ENCODE measurements at places on chromosomes 4 and X.

GRCh38 chr4:10200869-10201268 is 84.3 kb upstream of the WDR1 start:
- DNase-seq, result no peak

GRCh38 chrX:29661290-29661689 is 554.1 kb upstream of the MAGEB2 start:
- DNase-seq, result no peak

GRCh38 chrX:106791495-106791894 is 11.0 kb upstream of the TBC1D8B start:
- no peak for DNase-seq

DNA sequence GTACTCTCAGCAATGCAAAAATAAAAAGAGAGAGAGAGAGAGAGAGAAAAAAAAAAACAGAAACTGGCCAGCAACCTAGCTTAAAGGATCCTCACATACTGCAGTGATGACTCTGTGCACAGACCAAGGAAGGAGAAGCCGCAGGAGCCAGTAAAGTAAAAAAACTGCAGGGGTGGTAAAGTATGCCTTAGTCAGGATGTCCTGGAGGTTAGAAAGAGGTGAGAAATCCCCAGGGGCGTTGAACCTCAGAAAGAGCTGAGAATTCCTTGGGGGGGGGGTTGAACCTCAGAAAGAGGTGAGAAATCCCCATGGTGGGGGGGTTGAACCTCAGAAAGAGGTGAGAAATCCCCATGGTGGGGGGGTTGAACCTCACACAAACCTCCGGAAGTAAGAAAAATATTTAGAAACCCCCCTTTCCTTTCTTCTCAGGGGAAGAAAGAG is 48.0 kb downstream of the MAGEA9 start:
- DNase-seq, result no peak

DNA sequence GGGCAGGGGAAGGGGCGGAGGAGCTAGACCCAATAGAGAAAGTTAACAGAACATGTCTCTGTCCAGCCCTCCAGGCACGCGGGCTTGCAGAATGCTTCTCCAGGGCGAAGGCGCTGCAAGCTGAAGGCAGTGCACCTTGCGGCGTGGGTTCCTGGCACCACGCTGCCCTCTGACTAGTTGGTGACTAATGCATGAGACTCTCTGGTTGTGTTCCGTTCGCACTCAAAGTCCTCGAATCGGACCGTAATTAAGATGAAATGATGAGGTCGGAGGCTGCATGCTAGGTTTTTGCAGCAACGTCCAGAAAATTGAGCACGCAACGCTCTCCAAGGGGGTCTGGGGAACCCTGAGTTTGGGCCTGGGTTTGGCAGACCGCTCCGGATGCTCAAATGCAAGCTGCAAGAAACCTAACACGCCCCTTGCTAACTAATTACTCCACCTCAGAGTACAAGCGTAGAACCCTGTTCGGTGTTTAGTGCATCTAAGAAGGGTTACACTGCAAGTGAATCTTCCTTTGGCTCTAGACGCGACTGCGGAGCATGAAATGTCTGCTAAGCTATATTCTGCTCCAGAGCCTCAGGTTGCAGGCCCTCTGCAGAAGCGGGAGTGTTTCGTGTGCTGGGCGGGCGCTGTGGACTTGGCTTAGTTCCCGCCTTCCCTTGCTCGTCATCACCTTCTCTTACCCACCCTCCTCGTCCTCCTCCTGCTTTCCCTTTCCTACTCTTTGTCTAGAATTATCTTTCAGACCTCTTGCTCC is 57.1 kb upstream of the NKAP start:
- DNase-seq, result no peak

DNA sequence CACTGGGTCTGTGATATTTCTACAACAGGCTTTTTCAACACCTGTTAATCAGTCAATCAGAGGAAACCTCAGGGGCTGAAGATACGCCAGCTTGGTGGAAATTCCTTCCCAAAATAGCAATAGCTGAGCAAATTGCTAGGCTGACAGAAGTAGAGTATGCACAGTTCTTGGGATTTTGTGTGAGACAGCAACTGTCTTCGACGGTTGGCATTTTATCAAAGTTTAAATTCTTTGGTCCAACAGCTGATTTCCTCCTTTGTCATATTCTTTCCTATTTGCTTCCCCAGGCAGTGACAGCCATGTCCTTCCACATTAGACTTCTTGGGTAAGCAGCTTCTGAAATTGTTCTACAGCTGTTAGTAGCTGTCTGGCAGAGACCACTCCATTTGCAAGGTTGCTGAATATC is 8.0 kb upstream of the PALLD start:
- no peak for DNase-seq

DNA sequence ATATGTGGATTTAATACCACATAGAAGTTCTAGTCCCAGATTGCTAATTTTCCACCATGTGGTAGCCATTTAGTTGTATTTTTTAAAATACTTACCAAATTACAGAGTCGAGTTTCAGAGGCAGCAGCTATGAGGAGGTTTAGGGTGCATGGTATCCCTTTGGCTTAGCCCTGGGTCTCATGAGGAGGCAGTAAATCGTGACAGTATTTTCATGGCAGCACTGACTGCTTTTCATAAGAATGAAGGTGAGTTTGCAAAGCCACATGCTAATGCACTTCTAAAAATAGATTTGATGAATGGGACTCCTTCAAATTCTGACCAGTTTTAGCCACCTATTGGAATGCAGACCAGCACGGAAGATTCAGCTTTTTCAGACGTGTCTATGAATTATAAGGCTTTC is 114.0 kb upstream of the FRG1 start:
- no peak for DNase-seq

- DNase-seq, result no peak
Measured at GRCh38 chrX:13669246-13669737, 16.4 kb downstream of the TCEANC start.

DNA sequence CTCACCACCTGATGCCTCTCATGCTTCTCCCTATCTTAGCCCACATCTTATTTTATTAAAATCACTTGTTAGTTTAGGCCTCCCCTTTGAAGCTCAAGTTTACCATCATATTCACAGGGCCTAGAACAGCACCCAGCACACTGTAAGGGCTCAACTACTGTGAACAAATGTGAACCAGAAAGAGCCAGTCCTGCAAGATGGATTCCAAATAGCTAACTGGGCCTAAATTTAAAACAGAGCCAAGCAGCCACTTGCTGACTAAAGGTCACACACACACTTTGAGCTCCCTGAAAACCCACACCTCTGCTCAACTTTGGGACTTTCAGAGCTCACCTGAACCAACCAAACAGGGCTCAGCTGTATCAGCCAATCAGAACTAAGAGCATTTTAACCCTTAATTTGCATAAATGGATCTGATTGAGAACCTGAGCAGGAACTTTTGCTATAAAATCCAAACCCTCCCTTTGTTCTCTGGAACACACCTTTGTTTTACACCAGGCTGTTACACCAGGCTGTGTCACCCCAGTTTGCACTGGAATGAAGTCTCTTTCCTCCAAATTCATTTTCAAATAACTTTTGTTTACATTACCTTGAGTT is 62.1 kb upstream of the EXOC1L start:
- no peak for DNase-seq

DNA sequence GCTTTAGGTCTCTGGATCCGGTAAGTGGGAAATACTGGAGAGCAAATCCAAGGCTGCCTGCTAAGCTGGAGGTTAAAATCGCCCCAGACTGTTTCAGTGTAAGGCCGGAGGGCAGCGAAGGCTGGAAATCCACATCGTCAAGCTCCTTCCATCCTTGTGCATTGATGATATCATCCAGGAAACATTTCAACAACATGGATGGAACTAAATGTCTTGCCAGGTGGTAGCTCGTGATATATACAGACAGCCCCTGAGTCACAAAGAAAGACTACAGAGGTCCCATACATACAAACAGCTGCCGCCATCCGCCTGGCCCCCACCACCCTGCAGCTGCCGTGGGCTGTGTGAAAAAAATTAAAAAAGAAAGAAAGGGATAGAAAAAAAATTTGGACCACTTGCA is 148.9 kb upstream of the RBPJ start:
- no peak for DNase-seq

GRCh38 chrX:8988446-8988845 is 45.5 kb downstream of the FAM9B start:
- DNase-seq, result no peak
